ENCODE measurements at places on chromosomes 1 and 21.

- DNase-seq = no peak
These were observed 21.5 kb upstream of the SLC44A5 start for GRCh38 chr1:75632350-75632949.

DNA sequence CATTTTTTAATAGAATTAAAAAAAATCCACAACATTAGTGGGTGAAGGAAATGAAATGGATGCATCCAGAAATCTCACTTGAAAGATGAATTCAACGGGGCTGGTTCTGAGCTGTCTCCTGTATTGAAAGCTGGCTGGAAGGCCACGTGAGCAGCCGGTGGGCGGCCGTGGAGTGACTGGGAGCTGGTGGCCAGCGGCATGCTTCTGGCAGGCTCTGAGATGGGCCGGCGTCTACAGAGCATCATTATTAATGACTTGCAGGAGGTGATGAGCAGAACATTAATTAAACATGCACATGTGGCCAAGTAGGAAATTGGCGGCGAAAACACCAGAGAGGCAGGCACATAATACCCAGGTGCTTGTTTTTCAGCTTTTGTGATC lies 115.6 kb upstream of the LMO4 start:
- DNase-seq = no peak

GRCh38 chr1:1426496-1427105 lies 5.5 kb upstream of the ANKRD65 start:
- DNase-seq = no peak

GRCh38 chr1:114780344-114781226 lies at the start of gene SIKE1:
TSS of gene SIKE1 (minus strand) at chr1:114780685. CDS start at chr1:114780607, 78 bp downstream.
- DNase-seq = peak; percentile 94

DNA sequence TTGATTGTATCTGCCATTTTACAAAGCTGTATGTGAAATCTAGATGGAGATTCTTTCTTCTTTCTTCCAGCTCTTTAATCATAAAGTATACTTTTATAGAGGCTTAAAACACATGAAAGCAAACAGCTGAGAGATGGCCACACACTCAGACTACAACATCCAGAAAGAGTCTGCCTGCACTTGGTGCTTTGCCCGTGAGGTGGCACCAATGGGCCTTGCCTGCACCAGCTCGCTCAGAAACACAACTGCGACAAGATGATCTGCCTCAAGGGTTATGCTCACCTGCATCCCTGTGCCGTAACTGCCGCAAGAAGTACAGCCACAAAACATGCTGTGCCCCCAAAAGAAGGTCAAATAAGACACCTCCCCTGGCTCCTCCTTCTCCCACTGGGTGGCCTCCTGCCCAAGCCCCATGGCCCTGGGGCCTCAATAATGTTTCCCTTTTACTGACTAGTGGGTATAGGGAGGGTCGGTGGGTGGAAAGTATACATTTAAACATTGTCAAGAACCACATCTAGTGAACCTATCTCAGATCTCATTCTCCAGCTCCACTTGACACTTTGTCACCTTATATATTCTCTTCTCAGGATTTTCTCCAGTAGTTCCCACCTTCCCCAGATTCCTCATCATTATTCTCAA lies 66.7 kb upstream of the ANGPTL3 start:
- no peak for DNase-seq

All from activated CD8-positive, alpha-beta memory T cell treated with anti-CD3 and anti-CD28 coated beads for 24 hours (primary cell).